Activated T-helper 2 cell treated with anti-CD3 and anti-CD28 coated beads, Interferon-gamma antibody, Interleukin-2, Interleukin-4, amounts not matched to agents 10 μg/mL and 5 μg/mL and 100 μg/mL, durations not matched to agents 14 hours and 24 hours and 36 hours (primary cell): ENCODE measurements at places on chromosomes 4 and X. TPM values are rescaled to one million over a fixed set of nuclear protein-coding genes. Genes with fewer than 3 reads are reported as not detected.

DNA sequence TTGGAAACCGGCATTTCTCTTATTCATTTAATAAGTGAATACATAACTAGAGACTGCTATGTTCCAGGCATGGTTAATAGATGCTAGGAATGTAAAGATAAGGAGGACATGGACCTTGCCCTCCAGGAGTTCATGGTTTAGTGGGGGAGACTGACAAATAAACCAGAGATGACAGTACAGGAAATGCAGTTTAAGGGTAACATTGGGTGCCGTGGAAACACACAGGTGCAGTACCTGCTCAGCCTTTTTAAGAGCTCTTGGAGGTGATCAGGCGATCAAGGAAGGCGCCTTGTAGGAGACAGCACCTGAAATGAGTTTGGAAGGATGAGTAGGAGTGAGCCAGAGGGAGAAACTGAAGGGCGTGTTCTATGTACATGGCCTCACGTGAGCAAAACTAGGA is 145.8 kb downstream of the AASDH start:
- peaks cover 3% of the 10 kb centered on the region for H3K4me1 ChIP-seq
- H3K4me3 ChIP-seq: no peak overlapping the region
- peaks cover 11% of the 10 kb centered on the region for H3K27me3 ChIP-seq
- no peak overlapping the region for H3K27ac ChIP-seq
- no peak for DNase-seq

DNA sequence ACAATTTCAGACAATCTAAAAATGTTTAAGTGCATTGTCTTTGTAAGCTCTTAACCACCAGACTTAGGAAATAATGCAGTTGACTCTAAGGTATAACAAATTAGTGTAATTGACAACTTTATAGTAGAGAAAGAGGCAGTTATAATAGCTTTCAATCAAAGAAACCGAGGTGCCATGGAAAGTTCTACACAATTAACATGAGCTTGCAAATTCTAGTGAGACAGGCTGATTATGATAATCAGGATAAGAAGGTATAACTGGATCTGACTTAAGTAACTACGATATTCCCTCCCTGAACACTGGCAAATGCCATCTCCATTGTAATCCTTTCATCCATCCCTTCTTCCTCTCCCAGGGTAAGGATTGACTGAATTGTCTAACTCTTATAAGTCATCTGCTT is 11.4 kb upstream of the KLHL5 start:
- DNase-seq: no peak
- peaks cover 44% of the 10 kb centered on the region for H3K4me1 ChIP-seq
- H3K27me3 ChIP-seq: no peaks in the 10 kb centered on the region
- no peak overlapping the region for H3K27ac ChIP-seq
- no peak overlapping the region for H3K4me3 ChIP-seq

DNA sequence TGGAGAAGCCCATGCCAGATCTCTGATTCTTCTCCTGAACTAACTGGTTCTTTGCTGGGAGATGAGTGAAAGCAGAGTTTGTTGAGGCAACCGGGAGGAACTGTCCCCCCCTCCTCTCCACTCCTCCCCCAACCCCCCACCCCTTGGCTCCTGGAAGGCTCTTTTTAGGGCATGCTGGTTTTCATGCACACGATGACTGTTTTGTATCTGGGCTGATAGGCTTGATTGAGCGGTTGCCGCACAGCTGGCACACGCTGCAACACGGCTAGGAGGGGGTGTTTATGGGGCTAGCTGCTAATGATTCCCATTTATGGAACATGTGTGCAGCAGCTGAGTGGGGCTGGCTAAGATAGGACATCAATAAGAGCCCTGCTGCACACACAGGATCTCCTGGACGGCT is 137.2 kb downstream of the SMIM20 start:
- H3K27ac ChIP-seq: no peak overlapping the region
- no peak overlapping the region for H3K4me3 ChIP-seq
- H3K36me3 ChIP-seq: no peaks in the 10 kb centered on the region
- peaks cover 13% of the 10 kb centered on the region for H3K4me1 ChIP-seq
- DNase-seq: no peak

GAGE1 gene
- total RNA-seq: not detected in 2 replicates

DNA sequence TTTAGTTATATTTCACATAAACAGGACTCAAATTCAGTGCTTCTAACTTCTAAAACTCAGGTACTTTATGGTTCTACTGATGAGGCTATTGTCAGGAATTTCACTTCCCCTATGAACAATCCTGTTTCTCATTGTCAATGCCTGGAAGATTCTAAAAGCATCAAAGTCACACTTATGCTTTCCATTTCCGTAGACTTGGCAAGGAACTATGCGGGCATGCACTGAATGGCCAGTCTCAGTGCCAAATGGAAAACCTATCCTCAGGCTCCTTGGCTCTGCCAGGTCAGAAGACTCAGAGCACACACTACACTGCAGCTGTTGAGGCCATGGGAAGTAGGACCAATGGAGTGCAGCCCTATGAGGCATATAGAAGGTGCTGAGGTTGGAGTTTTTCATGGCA is 97.0 kb upstream of the PTPN13 start:
- H3K36me3 ChIP-seq: no peaks in the 10 kb centered on the region
- no peak overlapping the region for H3K4me3 ChIP-seq
- H3K27ac ChIP-seq: no peak overlapping the region

DNA sequence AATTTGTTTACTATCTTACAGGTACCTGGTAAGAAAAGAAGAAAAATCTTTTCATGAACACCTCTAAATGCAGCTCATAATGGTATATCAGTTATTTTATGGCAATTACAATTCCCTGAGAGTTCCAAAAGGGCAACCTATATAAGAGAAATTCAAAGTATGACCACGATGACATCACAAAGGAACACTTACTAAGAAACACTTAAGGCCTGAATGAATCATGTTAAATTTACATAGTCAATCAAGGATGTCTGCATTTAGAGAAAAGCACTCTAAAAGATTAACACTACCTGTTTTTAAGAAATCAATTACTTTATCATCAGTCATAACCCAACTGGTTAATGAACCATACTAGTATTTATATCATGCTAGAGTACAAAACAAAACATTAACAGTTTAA is 63.9 kb downstream of the LCORL start:
- H3K4me1 ChIP-seq: peaks cover 24% of the 10 kb centered on the region
- DNase-seq: no peak
- no peak overlapping the region for H3K27ac ChIP-seq
- no peak overlapping the region for H3K4me3 ChIP-seq
- no peaks in the 10 kb centered on the region for H3K27me3 ChIP-seq

DNA sequence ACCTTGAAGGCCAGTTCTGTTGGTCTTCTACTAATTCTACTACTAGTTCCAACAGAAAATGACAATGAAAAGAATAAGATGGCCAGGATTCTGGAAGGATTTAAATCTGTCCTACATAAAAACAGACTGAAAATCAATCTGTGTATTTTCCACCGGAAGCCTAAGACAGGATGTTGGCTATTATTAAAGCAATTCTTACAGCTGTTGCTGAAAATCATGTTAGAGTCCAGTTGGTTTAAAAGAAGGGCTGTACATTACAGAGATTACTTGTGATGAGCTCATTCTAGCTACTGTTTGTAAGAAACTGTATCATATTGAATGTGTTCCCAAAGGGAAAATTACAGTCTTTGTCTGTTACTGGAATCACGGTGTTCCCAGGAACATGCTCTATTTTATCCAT is 54.8 kb upstream of the MAGEB16 start:
- DNase-seq: no peak
- no peaks in the 10 kb centered on the region for H3K4me1 ChIP-seq
- H3K4me3 ChIP-seq: no peak overlapping the region
- H3K27ac ChIP-seq: no peak overlapping the region
- H3K36me3 ChIP-seq: no peaks in the 10 kb centered on the region
- H3K27me3 ChIP-seq: no peaks in the 10 kb centered on the region
